ENCODE measurements at places on chromosomes 16 and 17. TPM values are rescaled to one million over a fixed set of nuclear protein-coding genes. Genes with fewer than 3 reads are reported as not detected.
A peak's percentile ranks its signal among the peaks of the same experiment; 100 is the strongest.

The PLCG2 gene
- 55.6 TPM for polyA plus RNA-seq

The FLOT2 gene
- 200 TPM for polyA plus RNA-seq

The DLG4 gene
- polyA plus RNA-seq, result 6.6 TPM

DNA sequence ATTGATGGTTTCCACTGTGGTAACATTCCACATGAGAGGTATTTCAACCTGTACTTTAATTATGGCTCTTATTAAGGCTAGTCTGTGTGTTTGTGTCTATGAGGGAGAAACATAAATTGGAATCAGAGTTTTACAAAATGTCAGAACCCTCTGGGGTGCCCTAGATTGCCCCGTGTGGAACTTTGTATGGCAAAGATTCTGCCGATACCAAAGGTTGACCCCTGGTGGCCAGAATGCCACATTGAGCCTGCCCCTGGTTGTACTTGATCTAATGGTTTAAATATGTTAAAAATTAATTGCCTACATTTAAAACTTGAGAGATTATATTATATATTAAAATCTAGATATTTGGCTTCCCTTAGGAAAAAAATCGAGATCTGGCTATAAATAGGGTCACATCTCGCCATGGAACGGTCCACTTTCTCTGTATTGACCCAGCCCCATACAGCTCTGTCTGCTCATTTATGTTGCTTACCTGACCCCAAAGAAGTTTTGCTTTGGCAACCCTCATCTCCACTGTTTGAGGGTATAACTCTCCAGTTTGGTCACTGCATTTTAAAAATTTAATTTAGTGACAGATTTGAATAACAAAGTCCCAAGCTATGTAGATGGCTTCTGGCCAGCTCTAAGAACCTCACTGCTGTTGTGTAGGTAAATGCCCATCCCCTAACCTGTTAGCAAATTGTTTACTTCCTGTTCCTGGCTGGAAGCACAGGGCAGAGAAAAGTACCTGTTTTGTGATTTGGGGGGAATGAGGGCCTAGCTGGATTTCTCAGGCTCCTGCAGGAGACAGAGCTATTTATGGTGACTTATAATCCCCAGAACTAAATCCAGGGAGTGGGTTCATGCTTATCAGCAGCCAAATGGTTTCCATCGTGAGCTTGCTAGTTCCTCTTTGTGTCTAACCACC is 95.0 kb downstream of the PLCG2 start:
- peaks cover 2% of the 10 kb centered on the region for H3K36me3 ChIP-seq
- no peak overlapping the region for H3K4me3 ChIP-seq
- H3K27ac ChIP-seq, result no peak overlapping the region
- H3K4me1 ChIP-seq, result no peaks in the 10 kb centered on the region

GRCh38 chr17:47315451-47316266 is 8.1 kb upstream of the EFCAB13 start:
- no peak overlapping the region for H3K4me3 ChIP-seq
- H3K27ac ChIP-seq, result no peak overlapping the region
- no peaks in the 10 kb centered on the region for H3K27me3 ChIP-seq
- no peaks in the 10 kb centered on the region for H3K36me3 ChIP-seq
- H3K4me1 ChIP-seq, result no peaks in the 10 kb centered on the region
- DNase-seq, result no peak

DNA sequence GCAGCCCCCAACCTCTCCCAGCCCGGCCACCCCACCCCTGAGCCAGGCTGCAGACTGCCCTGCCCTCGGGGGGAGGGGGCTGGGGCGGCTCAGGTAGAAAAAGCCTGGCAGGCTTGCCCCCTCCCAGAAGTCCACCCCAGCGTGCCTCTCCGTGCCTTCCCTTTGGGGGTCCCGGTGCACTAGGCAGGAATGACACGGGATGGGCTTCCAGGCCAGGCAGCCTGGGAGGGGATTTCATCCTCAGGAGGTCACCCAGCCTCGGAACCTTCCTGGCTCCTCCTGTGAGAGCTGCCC is 185.0 kb downstream of the NTN1 start:
- no peak overlapping the region for H3K27ac ChIP-seq
- no peaks in the 10 kb centered on the region for H3K36me3 ChIP-seq
- DNase-seq, result no peak
- peaks cover 2% of the 10 kb centered on the region for H3K4me1 ChIP-seq
- no peaks in the 10 kb centered on the region for H3K27me3 ChIP-seq

DNA sequence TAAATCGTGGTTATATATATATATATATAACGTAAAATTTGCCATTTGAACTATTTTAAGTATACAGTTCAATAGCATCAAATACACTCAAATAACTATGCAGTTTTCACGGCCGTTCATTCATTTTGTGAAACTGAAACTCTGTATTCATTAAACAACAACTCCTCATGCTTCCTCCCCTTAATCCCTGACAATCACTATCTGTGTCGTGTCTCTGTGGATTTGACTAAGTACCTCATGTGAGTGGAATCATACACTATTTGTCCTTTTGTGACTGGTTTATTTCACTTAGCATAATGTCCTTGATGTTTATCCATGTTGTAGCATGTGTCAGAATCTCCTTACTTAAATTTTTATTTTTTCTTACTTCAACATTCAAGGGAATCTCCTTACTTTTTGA is 2.8 kb downstream of the CCL23 start:
- no peaks in the 10 kb centered on the region for H3K27me3 ChIP-seq
- no peak for DNase-seq
- H3K36me3 ChIP-seq, result no peaks in the 10 kb centered on the region
- no peak overlapping the region for H3K27ac ChIP-seq
- no peak overlapping the region for H3K4me3 ChIP-seq

GRCh38 chr16:20181416-20181815 is 107.7 kb upstream of the GPR139 start:
- no peak for DNase-seq
- H3K27ac ChIP-seq, result no peak overlapping the region
- no peaks in the 10 kb centered on the region for H3K4me1 ChIP-seq
- H3K27me3 ChIP-seq, result no peaks in the 10 kb centered on the region
- H3K36me3 ChIP-seq, result no peaks in the 10 kb centered on the region

GRCh38 chr16:81095653-81095952 is 592 bp downstream of the GCSH start:
- peak overlapping the region; percentile 39 for H3K4me3 ChIP-seq
- H3K27ac ChIP-seq, result peak overlapping the region; percentile 77
- DNase-seq, result peak; percentile 87
- no peaks in the 10 kb centered on the region for H3K27me3 ChIP-seq

DNA sequence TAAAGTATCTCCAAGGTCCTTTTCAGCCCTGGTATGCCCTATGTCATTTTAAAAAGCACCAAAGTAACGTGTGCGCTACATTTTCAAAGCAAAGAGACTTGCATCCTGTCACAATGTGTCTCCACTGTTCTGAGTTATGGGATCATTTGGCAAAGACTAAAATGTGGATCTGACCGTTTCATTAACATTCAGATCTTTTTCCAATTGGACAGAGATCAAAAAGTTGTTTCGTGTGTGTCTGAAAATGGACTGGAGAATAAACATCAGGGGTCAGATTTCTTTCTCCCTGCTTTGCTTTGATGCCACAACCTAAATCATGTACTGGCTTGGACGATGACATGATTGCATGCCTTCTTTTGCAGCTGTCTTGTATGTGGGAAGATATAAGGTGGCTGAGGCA is 136.0 kb upstream of the NOG start:
- no peaks in the 10 kb centered on the region for H3K27me3 ChIP-seq
- DNase-seq, result no peak
- no peaks in the 10 kb centered on the region for H3K36me3 ChIP-seq
- H3K4me3 ChIP-seq, result no peak overlapping the region
